ENCODE measurements at places on chromosomes 12 and 14.

- DNase-seq, result no peak
These were observed 21.3 kb downstream of the GCH1 start for GRCh38 chr14:54881235-54881760.

DNA sequence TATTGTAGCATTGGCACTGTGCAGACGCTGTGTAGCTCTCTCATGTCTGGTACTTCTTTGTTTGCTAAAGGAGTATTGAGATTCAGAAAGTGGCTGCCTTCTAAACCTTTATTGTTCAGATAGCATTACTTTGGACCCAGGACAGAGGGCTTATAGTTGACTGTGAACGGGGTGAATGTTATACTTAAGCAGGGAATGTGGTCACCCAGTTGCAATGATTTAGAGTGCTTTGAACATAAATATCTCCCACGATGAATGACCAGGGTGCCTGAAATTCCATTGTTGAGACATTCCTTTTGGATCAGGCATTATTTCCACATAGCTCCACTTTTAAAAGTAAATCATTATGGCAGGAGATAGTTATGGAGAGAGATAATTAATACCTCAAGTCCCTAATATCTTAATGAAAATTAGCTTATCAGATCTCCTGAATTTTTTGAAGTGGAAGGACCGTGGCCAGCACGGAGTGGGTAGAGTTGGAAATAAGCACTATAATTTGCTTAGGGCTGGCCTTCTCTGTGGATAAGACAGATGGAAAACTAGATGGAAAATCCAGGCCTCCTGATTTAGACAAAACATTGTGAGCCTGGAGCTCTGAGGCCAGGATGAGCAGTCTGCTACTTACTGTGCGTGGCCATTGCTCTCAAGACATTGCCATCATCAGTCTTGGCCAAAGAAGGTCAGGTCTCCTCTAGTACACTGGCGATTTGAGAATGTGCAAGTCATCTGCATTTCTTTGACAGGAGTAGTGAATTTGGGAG is 114.5 kb downstream of the ETV6 start:
- no peak for DNase-seq

DNA sequence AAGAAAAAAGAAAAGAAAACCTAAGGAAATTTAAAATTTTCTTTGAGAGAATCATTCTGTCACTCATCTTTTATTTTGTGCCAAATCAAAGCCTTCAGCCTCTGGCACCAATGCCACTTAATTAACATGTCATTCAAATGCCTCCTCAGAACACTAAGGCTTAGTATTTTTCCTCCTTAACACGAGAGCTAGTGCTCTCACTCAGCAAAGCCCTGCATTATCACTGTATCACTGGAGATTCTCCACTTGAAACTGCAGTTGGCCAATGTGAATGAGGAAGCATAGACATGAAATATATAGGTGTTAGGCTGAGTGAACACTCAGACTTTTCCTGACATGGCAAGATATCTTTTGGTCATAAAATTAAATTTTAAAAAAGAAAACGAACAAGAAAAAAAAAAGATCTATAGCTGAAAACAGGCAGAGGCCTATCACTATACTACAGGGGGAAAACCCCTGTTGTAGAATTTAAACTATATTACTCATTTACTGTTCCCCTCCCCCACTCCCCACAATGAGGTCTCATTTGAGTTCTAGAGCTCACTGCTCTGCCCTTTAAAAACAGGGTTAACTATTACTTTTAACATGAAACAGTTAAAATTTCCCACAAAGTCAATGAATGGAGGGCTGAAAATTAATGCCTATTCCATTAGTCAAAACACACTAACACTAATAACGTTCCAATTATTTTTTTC is 5.1 kb downstream of the MBIP start:
- no peak for DNase-seq

DNA sequence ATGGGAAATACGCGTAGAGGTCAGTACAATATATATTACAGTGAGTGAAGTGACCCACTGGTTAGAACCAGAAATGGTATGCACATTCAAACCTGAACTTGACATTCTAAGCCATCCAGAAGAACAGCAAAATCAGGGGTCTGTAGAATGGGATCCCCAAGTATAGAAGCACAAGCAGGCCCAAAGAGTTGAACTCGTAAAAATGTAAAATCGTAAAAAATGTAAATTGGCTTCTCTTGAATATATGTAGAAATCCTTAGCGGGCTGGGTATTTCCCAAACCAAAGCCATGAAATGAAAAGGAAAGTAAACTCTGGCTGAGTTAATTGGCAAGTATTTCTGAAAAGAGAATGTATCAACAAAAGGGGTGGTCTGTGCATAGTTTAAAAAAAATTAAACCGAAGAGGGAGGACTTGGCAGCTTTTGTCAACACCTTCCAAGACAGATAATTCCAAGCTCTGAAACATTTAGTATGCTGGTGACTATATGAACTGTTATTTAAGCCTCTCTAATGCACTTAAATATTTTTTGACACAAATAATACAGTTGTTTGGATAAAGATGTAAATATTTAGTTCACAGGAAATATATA is 1505.6 kb upstream of the FLRT2 start:
- no peak for DNase-seq

GRCh38 chr12:100189636-100190394 is 10.8 kb upstream of the ACTR6 start:
- no peak for DNase-seq

DNA sequence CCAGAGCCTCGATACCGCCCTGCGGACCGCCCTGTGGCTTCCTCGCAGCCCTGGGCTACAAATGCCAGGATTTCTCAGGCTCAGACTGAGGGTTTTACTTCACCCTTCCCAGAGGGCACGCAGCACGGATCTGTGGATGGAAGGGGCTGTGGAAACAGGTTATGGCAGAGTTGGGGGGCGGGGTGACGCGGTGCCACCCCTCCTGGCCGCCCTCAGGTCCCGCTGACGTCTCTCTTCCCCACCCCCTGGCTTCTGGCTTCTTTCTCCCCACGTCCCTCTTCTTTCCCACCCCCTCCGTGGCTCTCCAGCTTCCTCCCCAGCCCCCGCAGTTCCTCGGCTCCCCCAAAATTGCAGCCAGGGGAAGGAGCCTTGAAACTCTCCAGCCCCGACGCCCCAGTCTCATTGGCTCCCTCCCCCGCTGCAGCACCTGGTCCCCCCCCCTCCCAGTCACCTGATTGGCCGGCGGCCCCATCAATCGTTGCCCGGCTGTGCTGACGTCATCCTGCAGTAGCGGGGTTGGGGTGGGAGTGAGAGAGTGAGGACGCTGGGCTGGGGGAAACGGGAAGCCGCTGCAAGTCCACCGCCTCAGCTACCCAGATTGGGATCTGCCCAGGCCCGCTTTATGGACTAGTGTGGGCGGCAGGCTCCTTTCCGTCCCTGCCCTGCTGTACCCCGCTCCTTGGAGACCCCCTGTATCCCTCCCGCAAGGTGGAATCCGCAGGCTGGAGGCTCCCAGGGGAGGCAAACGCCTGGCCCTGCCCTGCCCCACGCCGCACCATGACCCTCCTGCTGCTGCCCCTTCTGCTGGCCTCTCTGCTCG is at the start of gene CLSTN3:
CLSTN3 (plus strand) TSS at position 500 of the 820 bp plus-strand sequence; CDS start at position 778, 278 bp downstream.
- peak; percentile 66 for DNase-seq

DNA sequence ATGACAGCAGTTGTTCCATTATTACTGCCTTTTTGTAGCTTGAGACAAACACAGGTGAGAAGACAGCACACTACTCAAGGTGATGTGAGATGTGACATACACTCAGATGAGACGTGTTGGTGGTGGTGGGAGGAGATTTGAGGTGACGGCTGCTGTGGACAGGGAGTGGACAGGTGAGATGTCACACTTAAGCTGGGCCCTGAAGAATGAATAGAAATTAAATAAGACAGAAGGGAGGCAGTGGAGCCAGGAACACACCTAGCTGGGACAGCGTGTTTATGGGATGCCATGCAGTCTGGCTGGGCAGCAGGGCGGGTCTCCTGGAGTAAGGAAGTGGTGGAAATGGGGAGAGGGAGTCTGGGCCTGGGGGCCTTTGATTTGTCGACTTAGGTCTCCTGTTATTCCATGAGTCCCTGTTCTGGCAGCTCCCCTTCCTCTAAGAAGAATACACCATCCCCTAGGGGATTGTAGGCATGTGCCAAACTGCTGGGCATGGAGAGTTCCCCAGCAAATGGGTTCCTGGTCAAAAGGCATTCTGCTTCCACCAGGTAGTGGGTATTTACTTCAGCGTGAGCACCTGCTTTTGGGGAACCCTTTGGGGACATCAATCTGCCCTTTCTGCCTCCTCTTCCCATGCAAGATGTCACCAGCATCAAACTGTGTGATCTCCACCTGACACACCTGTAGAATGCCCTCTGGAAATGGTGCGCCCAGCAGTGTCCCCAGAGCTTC is 71.2 kb upstream of the ESRRB start:
- no peak for DNase-seq

DNA sequence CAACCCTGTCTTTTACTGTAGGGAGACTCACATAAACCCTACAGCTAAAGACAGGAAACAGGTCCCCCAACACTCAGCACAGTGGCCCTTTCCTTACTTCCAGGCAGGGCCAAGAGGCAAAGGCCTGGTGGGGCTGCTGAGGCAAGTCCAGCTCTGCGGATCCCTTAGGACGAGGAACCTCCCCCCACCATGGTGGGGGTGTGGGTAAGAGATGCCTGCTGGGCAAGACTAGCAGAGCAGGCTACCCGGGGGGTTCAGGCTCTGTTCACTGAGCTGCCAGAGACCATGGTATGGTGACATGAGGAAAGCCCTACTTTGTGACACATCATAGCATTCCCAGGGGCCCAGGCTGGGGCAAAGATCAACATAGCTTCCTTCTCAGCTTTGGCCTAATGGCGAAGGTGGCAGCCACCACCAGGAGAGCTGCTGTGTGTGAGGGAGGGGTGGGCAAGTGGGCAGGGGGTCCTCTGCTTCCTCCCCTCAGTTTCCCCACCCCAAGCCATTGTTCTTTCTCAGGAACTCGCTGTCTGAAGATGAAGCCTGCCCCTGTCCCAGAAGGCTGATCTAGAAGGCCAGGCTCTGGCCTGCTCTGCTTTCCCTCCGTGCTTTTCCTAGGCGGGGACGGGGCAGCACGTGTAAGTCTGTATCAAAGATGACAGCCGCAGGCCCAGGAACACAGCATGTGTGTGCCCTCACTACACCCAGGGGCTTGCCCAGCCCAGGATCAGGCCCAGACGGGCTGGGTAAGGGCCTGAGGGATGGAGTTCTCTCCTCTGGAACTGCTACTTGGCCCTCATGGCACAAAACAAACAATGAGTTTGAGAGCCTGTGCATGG is 10.1 kb upstream of the TINF2 start:
- DNase-seq, result no peak

Data from stimulated activated CD8-positive, alpha-beta memory T cell treated with anti-CD3 and anti-CD28 coated beads, Interleukin-15, amount 100 ng/mL, for 24 hours (primary cell).